ENCODE measurements at places on chromosomes 7 and 10.

GRCh38 chr10:67306588-67307205, 380.9 kb downstream of the LRRTM3 start:
- no peak for DNase-seq

GRCh38 chr10:101829561-101830315, 11.5 kb upstream of the OGA start:
- no peak for DNase-seq

DNA sequence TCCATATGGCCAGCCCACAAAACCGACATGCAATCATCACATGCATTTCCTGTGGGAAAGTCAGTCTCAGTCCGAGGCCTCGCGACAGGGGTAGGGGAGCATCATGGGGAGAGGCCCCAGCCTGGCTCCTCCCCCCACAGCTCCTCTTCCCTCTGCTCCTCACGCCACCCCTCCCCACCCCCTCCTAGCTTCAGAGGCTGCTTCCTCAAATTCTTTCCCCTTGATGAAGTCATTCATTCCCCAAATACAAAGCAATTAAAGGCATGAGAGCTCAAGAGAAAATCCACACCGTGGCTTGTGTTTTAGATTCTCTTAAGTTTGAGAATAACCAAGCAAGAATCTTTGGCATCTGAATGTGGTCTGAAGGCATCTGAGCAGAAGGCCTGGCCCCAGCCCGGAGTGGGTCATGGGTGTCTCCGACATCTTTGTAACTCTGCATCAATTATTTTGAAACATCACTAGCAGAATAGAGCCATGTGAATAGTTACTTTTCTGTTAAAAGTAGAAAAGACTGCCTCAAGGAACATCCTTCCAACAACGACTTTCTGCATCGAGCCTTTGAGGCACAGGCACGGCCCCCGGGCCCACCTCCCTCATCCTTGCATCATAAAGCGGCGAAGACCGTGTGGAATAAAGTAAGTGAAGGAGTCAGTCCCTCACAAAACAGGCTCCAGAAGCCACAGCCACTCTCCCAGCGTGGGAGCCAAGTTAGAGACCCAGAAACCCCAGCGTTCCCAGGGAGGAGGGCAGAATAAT, 90.9 kb downstream of the DIP2C start:
- no peak for DNase-seq

- no peak for DNase-seq
These were observed 84.4 kb upstream of the SEM1 start for GRCh38 chr7:96794063-96794462.

DNA sequence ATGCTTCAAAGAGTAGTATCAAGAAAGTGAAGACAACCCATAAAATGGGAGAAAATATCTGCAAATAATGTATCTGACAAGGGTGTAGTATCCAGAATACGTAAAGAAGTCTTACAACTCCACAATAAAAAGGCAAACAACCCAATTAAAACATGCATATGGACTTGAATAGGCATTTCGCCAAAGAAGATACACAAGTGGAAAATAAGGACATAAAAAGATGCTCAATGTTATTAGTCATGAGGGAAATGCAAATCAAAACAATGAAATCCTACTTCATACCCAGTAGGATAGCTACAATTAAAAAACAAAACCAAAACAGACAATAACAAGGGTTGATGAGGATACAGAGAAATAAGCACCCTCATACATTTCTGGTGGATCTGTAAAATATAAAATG, 79.2 kb downstream of the NUDCD3 start:
- no peak for DNase-seq

DNA sequence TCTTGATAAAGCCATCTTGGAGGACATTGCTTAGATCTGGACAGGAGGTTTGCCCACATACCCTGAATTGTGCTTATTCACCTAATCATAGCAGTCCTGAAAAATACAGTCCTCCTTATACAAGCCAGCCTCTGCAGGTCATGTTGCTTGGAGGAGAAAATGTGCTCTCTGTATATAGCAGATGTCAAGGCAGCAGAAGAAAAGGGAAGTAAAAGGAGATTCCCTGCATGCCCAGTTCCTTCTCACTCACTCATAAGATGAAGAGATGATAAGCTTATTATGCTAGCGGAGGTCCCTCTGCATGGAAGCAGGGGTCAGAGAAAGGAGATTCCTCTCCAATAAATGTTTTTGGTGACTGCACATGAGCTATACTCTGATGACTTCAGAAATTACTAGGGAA, 458.8 kb upstream of the ZMIZ1 start:
- DNase-seq = no peak

GRCh38 chr7:122412883-122413282, 108.3 kb upstream of the FEZF1 start:
- no peak for DNase-seq

DNA sequence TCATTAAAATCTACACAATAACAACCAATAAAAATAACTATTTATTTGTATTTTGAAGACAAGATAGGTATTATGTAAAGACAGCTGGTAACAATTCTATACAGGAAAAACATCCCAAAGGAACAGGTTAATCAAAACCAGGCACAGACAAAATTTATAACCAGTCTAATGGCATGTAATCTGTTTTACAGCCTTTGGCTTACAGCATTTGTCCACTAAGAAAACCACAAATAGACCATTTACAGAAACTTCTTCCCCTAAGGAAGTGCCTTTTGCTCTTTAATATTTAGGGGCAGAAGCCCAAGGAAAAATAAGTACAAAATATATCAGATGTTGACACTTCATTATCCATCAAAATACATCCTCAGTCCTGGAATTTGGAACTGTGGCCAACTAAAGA, 65.0 kb downstream of the SVIL start:
- no peak for DNase-seq

- DNase-seq = no peak
These were observed 974.6 kb upstream of the CELF2 start for GRCh38 chr10:10043083-10043482.

DNA sequence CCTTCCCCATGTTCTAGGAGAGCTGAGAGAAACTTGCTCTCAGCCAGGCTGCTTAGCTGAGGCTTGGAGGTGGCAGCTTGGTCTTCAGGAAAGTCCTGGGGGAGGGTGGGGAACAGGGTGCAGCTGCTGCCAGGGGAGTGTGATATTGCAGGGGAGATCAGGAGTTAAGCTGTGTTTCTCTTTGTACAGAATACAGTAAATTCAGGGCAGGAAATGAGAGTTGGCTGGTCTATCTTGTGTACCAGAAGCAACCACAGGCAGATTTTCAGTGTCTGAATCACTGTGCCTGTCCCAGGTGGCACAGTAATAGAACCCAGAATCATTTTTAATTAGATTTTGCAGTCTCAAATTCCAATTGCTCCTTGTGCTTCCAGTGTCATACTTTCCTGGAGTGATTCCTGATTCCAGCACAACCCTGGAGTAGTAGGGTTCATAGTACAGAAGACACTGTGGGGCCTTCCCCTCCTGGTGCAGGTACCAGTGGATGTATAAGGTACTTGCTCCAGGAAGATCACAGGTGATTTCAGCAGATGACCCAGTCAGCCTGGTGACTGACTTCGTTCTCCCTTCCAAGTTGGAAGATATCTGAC, 94.0 kb upstream of the TARP start:
- DNase-seq = no peak

DNA sequence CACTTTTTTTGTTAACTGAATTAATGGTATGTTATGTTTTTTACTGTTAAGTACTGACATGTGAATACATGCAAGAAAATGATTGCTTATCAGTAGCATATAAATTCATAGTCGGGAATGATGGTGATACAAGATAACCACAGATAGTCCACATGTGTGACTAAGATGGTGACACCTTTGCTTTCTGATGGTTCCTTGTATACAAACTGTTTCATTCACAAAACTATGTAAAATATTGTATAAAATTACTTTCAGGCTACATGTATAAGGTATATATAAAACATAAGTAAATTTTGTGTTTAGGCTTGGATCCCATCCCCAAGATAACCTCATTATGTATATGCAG, 10.0 kb downstream of the CISD1 start:
- DNase-seq = no peak

DNA sequence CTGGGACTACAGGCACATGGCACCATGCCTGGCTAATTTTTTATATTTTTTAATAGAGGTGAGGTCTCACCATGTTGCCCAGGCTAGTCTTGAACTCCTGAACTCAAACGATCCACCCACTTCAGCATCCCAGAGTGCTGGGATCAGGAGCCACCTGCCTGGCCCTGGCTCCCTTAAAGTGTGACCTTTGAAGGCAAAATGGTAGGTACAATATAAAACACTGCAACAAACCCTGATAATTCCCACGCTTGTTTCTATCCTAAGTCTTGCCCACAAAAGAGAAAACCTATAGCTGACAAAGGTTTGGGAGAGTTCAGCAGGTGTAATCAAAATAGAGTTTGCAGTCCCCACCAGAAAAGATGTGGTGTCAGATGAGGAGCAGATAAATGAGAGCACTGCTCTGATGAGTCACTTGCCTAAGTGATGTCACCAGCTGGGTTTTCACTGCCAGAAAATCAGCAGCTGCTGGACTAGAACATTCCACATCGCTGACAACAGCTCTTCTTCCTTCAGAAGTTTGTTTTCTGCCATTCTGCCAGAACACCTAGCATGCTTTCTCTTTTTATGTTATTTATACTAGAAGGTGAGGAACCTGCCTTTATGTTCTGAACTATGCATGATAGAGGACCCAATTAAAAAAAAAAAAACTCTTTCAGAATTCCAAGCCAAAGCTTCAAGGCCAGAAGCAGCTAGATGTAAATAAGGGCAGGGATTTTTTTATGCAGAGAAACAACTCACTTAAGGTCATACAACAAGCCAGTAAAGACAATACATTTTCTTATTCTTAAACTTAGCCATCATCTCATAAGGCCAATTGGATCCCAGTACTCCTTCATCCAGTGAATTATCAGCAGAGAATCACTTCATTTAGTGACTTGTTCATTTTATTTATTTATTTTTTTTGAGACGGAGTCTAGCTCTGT, 18.0 kb downstream of the PURB start:
- DNase-seq = no peak

- DNase-seq = no peak
These were observed 296.1 kb downstream of the CDK14 start for GRCh38 chr7:90892213-90892612.

DNA sequence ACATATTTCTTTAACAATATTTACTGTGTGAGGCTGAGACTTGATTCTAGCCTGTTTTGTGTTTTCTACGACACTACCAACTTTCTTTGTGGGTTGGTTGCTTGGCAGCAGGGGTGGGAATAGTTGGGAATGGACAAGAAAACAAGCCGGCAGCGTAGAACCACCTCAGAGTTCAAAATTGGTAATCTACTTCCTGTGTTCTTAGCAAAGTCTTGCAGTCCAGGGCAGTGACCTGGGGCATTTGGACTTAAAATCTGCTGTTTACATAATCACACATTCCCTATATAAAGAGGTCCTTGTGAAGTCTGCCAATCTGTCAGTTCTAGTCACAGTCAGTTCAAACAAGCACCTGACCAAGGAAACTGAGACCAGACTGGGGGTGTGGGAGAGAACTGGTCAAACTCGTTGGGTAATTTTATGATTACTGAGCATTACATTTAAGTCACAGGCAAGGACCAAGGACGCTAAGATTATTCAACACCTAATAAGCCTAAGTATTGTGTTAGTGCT, 167.9 kb downstream of the CPEB3 start:
- no peak for DNase-seq

DNA sequence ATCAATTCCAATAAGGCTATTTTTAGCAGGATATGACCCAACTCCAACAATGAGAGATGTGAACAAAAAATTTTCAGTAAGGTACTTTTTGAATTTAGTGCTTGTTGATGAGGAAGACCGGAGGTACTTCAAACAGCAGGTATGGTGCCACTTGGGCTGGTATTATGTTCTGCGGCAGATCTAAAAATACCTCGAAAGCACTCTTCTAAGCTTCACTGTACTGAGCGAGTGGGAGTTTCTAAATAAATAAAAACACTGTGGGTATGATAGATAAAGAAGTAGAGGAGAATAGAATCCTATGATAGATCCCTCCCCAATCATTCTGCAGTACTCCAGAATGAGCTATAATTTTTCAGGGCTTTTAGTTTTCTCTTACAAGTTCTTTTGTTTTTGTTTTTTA, 11.5 kb upstream of the SUPV3L1 start:
- DNase-seq = no peak

DNA sequence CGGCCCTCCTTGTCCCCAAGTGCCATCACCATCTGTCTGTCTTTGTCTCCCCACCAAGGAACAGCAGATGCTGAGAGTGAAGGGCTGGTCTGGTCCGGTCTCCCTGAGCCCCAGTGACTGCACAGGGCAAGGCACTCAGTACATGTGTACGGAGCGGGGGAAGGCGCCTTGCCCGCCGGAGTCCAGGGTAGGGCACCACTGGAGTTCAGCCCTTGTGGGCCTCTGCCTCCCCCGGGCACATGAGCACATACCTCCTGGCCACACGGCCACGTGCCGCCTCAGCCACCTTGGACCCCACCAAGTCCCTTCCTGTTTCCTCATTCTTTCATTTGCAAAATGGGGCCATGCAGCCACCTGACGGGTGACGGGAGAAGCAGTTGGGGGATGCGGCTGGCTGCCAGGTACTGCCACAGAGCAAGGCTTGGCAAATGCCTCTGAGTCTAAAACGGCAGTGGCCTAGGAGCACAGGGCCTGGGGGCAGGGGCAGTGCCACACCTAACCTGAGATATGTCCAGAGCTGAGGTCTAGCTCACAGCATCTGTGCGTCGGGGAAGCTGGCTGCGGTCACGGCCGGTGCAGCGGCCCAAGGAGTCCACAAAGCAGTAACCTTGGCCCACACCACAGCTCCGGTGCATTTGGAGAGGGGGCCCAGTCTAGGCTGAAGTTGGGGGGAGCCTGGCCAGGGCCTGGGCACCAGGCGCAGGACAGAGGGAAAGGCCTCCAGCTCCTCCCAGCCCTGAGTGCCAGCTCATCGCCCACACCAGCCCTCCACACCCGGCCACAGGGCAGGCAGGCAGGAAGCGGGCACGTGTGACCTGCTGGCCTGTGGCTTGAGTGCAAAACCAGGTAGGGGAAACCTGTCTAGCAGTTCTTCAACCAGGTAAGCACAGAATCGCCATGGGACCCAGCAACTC, 5.2 kb downstream of the ADAP1 start:
- no peak for DNase-seq

DNA sequence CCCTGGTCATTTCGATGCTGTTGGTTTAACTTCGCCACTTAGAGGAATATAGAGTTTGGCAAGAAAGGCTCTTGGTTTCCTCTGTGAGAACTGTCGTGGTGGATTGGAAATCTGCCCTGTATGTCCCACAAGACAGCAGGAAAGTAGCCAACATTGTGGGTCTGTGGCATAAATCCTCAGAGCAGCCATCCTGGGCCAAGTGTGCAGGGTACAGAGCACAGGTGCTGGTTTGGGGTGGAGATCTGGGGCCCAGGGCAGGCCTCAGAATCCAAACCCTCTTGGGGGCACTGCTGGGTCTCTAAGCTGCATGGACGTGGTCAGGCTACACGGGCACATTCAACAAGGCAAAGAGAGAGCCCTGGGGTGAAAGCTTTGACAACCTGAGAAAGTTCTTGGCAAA, 39.2 kb upstream of the TMEM273 start:
- no peak for DNase-seq

- DNase-seq = no peak
These were observed 109.4 kb upstream of the GPR26 start for GRCh38 chr10:123556736-123557135.

Measured in stimulated activated CD8-positive, alpha-beta memory T cell treated with anti-CD3 and anti-CD28 coated beads, Interleukin-4, amount 100 ng/mL, for 24 hours (primary cell).